ENCODE measurements at places on chromosomes 2 and 18.

DNA sequence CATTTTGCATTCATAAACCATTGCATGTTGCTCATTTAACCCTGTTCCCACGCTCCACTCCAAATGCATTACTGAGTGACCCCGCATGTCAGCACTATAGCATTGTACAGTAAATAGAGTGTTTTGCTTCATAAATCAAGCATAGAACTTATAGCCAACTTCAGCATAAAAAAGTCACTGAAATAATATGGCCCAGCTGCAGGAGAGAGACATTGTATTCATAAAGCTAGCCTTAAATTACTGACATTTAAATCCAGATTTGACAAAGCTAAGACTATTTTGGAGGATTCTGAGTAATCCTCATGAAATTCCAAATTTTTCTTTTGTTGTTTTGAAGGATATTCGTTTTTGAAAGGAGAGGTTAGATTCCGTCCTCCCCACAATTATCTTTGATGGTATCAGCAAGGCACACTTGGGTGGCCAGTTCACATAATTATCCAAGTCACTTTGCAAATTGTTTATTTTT is 320.9 kb upstream of the TCF4 start:
- DNase-seq = no peak

- no peak for DNase-seq
Observed at GRCh38 chr2:240507060-240507777, 50.6 kb downstream of the ANKMY1 start.

GRCh38 chr2:169106563-169107545 is 37.5 kb downstream of the DHRS9 start:
- DNase-seq = no peak

GRCh38 chr2:26786207-26787028 is 562 bp downstream of the CENPA start:
- no peak for DNase-seq

GRCh38 chr2:64233376-64233922 is 89.2 kb upstream of the PELI1 start:
- DNase-seq = no peak

- no peak for DNase-seq
Observed at GRCh38 chr2:241555711-241556110, 2.8 kb upstream of the BOK start.

DNA sequence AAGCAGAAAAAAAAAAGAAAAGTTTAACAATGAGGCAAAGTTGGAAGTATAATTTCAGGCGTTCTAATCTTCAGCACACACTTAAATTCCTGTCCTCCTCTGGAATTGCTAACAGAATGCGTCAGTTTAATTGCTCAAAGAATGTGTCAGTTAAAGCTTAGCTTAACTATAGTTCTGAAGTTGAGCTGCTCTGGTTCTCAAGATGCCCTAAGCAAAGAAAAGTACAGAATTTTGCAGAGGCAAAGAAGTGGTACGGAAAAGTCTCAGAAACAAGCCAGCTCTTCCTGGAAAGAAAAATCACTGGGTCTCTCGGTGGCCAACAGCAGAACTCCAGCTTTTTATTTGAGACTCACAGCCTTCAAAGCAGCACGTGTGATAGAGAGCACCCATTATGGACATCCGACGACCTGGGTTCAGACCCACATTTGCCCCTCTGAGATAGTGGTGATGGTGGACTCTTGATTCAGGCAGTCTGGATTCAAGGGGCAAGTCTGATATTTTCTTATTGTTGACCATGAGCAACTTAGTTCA is 22.2 kb upstream of the MYO3B start:
- no peak for DNase-seq

GRCh38 chr18:58776084-58776483 is 88.6 kb upstream of the ZNF532 start:
- DNase-seq = no peak

DNA sequence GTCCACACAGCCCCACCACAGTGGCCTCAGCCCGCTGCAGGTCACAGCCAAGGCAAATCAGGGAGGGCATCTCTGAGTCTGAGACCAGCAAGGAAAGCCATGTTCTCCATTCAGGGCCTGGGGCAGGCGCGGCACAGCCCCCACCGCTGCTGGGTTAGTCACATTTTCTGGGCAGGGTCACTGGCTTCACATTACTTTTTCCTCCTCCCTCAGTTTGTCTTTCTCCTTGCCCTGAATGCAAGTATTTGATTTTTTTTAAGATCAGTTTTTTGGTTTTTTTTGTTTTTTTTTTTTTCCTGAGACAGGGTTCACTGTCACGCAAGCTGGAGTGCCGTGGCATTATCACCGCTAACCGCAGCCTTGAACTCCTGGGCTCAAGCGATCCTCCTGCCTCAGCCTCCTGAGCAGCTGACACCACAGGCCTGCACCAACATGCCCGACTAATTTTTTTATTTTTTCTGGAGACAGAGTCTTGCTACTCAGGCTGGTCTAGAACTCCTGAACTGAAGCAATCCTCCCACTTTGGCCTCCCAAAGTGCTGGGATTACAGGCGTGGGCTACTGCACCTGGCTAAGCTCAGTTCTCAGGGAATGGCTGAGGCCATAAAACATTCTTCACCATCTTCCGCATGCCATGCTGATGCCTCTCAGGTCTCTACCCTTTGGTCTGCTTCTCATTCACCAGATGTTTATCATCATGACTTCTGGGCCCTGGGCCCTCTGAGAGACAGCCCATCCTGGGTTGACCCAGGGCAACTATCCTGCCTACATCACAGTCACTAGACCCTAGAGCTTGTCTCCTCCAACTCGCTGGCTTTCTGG is 628 bp upstream of the CAPG start:
- no peak for DNase-seq

DNA sequence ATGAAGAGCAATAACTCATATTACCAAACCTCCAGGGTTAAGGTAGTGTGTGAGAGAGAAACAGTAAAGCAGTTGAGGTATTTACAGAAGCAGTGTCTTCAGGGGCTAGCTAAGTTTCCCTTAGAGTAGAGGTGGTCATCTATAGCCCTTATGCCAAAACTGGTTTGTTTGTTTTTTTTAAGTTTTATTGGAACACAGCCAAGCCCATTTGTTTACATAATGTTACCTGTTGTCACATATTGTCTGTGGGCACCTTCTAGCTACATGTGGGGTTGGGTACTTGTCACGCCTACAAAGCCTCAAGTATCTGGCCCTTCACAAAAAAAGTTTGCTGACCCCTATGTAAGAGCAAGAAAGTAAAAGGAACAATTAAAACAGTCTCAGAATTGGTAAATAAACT is 39.4 kb downstream of the ACTR2 start:
- no peak for DNase-seq

- no peak for DNase-seq
Observed at GRCh38 chr2:7405861-7406715, 488.9 kb downstream of the RNF144A start.

DNA sequence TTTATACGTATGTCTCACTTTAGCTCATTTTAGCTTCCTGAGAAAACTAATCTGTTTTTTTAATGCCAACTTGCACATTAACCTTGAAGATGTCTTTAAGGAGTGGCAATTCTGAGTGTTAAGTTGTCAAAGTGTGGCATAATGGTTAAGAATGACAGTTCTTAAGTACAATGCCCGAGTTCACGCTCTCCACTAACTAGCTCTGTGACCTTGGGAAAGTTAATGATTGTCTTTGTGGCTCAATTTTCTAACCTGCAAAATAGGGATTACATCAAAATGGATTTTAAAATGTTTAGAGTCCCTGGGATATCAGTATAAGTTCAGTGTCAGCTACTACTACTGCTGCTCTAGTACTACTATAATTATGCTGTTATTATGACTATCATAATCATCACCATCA is 409.7 kb downstream of the SOCS6 start:
- no peak for DNase-seq

GRCh38 chr18:48646976-48647375 is 108.1 kb downstream of the CTIF start:
- DNase-seq = no peak

GRCh38 chr2:42233976-42234441 is 64.9 kb downstream of the EML4 start:
- no peak for DNase-seq

DNA sequence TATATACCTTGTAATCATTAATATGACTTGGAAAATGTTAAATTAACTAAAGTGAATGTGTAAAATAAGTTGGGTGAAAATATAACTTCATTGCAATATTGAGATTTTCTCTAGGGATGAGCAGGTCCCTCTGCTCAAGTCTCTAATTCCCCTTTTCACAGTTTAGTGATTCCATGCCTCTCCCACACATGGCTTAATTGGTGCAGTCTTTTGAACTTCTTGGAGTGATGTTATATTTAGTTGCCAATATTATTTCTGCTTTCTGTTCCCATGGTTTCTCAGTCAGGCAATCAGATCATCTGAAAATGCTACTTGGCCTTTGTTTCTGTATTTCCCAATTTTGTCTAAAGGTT is 233.7 kb upstream of the SPOPL start:
- no peak for DNase-seq

GRCh38 chr2:31979956-31980355 is 30.9 kb downstream of the MEMO1 start:
- DNase-seq = no peak

GRCh38 chr2:31240381-31241365 is 6.7 kb downstream of the EHD3 start:
- no peak for DNase-seq

DNA sequence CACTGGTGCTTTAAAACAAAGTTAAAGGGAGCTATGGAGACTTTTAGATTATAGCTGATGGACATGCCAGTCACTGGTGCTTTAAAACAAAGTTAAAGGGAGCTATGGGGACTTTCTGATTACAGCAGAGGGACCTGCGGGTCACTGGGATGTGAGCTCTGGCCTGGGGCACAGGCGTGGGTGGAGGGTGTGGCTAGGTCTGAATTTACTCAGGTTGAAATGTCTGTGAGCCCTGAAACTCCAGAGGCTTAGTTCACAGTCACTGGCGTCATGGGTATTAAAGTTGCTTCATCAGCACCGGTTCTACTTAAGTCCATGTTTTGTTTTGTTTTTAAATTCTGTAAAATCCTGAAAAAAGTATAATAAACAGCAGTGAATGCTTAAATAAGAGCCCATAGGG is 49.0 kb upstream of the TMEM18 start:
- DNase-seq = no peak

DNA sequence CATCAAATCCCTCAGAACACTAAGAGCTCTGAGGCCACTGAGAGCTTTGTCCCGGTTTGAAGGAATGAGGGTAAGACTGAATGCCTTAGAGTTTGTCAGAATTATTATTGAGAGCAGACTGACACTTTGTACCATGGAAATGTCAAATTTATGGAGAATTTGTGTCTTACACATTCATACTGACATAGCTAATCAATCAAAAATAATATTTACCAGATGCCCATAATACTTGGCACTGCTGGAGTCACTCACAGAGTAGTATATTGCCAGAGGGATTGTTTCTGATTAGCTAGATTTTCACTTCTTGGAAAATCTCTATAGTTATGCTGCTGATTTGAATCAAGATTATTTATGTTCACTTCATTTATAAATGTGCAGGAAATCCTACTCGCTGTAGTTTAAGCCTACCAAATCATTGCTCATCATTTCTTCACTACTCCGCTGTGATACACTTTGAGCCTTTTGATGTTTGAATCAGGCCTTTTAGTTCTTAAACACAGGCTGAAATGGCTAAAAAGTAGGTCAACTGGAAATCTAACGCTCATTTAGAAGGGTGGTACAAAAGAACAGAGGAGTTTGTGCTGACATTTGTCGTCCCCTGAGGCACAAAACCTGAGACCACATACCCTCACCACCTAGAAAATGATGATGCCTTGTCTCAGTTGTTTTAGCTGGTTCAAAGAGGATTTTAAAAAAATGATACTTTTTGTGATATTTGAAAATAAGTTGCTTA is 96.1 kb upstream of the CSRNP3 start:
- DNase-seq = no peak

DNA sequence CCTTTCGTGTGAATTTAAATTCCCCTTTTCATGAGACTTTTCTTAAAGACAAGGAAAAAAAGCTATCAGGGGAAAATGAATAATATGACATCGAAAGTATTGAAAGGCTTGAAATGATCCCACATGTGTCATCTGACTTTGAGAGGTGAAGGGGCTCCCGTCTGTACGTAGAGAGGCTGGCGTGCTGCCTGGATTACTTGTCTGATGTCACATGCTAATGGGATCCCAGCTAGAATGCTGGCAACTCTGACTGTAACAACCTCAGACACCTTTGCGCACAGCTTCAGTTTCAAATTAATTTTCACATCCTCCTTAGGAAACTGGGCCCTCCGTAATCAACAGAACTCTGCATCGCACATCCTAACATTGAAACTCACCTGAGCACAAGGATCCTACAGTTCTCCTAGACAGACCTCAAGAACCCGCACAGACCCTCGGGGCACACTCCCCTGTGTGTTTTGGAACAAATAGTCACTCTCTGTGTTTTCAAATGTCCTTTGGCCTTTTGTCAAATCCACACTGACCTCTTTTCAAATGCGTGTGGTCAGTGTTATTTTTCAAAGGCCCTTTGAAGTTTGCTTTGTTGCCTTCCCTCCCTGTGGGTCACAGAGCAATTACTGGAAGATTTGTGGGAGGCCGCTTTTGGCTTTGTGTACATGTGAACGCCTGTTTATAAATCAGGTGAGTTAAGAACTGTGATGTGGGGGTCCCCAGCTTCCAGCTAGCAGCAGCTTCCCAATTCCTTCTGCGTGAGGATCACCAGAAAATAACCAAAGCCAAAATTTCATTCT is 65.9 kb downstream of the IL1R2 start:
- no peak for DNase-seq

- DNase-seq = no peak
Observed at GRCh38 chr2:212919238-212919637, 232.2 kb downstream of the IKZF2 start.

DNA sequence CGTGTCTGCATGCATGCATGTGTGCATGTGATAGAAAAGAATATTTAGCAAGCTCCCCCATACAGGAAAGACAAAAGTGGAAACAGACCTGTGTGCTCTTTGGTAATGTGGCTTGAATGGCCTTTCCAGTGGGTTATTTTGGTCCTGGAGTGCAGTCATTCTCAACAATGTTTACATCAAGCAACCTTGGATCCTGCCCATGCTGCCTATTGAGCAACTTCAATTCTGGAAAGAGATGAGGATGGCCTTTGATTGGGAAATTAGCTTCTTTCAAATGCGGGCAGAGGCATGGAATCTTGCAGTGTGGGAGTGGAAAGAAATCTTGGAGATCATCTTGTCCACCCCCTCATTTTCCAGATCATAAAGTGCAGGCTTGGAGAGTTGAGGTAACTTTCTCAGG is 87.2 kb upstream of the SMAD2 start:
- DNase-seq = no peak

DNA sequence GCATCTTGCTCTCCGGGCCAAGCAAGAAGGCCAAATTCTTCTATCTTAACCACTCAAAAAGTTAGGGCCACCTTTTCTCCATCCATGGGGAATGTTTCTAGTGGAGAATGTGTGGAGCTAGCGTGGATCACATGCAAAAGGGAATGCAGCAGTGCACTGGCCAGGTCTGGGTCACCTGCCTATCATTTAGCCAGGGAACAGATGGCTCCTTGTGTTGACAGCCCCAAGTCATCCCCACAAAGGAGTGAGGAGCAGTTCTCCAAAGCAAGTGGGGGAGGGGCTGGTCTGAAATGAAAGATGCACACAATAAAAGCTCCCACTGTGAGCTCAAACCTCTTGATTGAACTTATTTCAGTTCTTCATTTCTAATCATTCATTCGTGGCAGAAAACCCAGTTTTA is 19.1 kb downstream of the EPB41L3 start:
- no peak for DNase-seq

GRCh38 chr2:221492636-221493035 is 79.5 kb downstream of the EPHA4 start:
- DNase-seq = no peak

- DNase-seq = no peak
Observed at GRCh38 chr18:23939896-23940295, 74.7 kb upstream of the TTC39C start.

GRCh38 chr2:127011796-127012195 is 95.2 kb downstream of the BIN1 start:
- DNase-seq = no peak

- no peak for DNase-seq
Observed at GRCh38 chr18:63974991-63975390, 5.1 kb downstream of the SERPINB8 start.

Data from glomerular endothelial cell (primary cell).